ENCODE measurements at places on chromosomes 1 and 21.

DNA sequence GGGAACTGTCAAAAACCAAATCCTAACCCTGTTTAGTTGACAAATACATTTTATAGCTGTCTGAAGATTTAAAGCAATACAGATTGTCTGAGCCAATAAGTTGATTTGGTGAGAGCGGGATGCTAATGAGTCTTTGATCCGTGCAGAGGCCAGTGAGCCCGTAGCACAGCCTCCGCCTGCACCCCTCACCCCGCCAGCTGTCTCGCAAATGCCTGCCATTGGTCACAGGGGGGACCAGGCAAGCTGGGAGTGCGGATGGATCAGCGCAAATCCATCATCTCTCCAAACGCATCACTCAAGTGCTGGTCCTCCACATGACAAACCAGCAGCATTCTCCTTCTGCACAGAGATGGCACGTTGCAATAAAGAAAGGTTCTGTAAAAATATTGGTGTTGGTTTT lies 51.0 kb downstream of the ZBTB18 start:
- DNase-seq = no peak

GRCh38 chr1:19240673-19241538 lies 10.4 kb downstream of the EMC1 start:
- peak; percentile 87 for DNase-seq

DNA sequence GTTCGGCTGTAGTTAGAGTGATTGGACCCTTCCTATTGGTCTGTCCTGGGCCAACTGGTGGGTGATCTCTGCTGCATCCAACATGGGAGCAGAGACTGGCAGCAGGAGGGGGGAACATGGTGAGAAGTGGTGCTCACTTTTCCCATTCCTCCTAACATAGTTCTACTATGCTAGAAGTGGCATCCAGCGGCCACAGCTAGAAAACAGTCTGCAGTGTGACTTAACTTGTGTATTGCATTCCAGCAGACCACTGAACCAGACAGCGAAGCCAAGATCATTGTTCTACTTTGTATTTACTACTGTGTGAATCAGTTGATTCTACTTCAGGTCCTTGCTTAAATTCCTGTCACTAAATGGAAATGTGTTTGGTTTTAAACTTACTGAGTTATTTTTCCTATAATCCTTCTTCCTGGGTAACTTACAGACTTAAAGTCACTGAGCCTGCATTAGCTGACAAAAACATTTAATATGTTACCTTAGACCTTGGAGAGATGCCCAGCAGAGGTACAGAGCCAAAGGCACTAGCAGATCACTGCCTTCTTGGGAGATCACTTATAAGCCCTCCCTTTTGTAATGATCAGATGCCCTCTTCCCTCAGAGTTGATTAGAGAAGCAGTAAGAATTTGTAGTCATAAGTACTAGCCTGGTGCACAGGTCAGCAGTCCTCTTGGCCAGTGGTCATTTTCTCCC lies 8.2 kb downstream of the FABP3 start:
- no peak for DNase-seq

DNA sequence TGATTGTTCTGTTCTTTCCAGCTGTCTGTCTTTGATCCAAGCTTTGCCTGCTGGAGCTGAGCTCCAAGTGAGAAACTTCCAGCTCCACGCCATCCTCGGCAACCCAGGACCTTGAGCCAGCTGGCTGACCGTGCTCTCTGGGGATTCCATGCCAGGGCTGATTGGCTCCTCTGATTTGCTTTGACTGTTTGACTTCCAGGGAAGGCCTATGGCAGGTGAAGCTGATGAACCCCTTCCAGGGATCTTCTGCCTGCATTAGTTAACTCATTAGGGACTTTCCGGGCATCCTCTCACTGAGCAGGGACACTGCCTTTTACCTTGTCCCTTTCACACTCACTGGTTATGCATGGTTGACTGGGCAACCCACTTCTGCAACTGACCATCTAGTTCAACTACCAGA lies 406.1 kb downstream of the RPS6KC1 start:
- DNase-seq = no peak

- DNase-seq = no peak
These were observed 1.6 kb upstream of the S100A6 start for GRCh38 chr1:153537376-153537730.

Data from activated effector memory CD4-positive, alpha-beta T cell treated with anti-CD3 and anti-CD28 coated beads, Interleukin-2, amount 50 U/mL, for 16 hours (primary cell).